ENCODE measurements at places on chromosomes 16 and 17.
A peak's percentile ranks its signal among the peaks of the same experiment; 100 is the strongest.

DNA sequence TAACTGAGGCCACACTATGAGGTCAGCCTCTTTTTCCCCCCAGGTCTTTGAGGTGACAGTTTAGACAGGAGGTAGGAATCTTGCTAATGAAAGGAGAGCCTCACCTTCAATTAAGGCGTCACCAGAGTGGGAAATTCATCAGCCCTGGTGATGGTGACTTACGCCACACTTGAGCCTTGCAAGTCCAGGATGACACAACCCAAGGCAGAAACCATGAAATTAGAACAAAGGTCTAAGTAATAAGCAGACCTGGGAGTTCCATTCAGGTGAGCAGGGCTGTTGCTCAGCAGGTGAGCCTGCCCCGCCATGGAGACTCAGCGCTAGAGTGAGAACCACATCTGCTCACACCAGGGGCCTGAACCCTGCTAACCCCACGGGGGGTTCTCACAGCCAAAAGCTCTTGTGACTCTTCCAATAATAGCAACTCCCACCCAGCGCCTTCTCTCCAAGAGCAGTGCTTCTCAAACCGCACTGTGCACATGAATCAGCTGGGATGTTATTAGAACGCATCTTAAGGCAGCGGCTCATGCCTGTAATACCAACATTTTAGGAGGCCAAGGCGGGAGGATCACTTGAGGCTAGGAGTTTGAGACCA, 28.7 kb upstream of the KIFC3 start:
- no peak for DNase-seq

GRCh38 chr16:11637320-11637719, 30.9 kb upstream of the SNN start:
- no peak for DNase-seq

GRCh38 chr17:58755577-58756245, at the start of gene PPM1E:
TSS of gene PPM1E (plus strand) at chr17:58755854.
- peak; percentile 59 for DNase-seq

- DNase-seq: peak; percentile 43
Observed at GRCh38 chr16:1526608-1527555, 6.6 kb upstream of the TMEM204 start.

DNA sequence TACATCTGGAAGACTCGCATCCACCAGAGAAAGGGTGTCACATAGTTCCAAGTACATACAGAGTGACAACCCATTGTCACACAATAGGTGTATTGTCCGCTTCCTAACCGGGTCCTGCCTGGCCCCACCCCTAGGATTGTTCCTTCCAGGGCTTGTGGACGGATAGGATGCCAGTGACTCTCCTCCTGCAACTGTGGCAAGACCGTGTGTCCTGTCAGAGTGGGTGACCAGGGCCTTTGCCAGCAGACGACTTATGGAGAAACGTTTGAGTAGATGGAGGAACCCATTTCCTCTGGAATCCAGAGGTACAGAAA, 258.4 kb downstream of the CPPED1 start:
- DNase-seq: no peak

DNA sequence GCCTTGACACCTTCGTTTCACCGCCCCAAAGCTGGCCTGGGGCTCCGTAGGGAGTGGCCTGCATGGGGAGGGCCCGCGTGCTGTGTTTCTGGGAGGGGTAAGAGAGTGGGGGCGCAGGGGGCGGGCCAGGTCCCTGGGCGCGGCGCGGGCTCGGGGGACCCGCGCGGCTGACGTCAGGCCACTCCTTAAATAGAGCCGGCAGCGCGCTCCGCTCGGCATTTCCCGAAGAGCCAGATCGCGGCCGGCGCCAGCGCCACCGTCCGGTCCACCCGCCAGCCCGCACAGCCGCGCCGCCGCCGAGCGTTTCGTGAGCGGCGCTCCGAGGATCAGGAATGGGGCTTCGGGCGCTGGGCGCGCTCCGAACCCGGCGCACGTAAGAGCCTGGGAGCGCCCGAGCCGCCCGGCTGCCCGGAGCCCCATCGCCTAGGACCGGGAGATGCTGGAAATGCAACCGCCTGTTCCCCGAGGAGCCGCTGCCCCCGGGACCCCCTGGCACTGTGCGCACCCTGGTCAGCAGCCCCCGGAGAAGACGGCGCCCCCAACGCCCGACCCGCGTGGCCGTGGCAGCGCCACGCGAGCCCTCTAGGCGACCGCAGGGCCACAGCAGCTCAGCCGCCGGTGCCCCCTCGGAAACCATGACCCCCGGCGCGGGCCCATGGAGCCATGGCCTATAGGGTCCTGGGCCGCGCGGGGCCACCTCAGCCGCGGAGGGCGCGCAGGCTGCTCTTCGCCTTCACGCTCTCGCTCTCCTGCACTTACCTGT, at the start of gene HS3ST2:
HS3ST2 (plus strand) TSS at position 215 of the 763 bp plus-strand sequence; CDS start at position 664, 449 bp downstream.
- DNase-seq: no peak

- DNase-seq: no peak
Observed at GRCh38 chr17:82648742-82649331, 593 bp upstream of the WDR45B start.

GRCh38 chr16:56861092-56861610, 3.9 kb upstream of the SLC12A3 start:
- no peak for DNase-seq

GRCh38 chr16:87982581-87983041, 31.4 kb downstream of the BANP start:
- DNase-seq: no peak

DNA sequence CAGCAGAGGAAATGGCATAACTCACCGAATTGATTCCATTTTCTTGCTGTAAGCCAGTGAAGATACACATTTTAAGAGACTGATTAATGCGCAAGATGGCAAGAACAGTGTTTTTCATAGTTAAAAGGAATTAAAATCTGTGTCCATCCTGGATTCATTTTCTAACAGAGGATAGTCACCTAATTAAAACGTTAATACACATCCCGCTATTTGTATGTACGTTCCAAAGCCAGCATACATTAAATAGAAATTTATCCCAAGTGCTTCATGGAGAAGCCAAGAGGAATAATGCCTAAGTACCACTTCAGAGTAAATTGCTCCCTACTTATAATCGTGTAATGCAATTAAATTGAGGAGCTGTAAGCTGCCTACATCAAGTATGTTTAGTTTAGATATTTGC, 49.9 kb downstream of the RBFOX1 start:
- no peak for DNase-seq

- DNase-seq: no peak
Observed at GRCh38 chr16:69049146-69049545, 56.3 kb upstream of the HAS3 start.

DNA sequence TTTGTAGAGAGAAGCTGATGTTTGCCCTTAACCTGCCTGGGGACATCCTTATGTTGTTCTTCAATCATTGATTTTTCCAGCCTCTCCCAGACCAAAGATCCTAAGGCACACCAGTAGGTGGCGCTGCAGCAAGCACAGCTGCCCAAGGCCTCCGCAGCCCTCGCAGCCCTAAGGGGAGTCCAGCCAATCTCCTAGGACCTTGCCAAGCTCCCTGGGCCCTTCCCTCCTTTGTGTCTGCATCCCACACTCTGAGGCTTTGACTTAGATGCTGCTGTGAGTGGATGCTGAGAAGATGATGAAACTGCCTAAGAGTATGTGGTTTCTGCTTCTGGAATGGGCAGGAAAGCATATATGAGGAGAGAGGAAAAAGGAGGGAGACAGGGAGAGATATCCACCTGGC, 47.1 kb downstream of the SPACA3 start:
- peak; percentile 36 for DNase-seq

GRCh38 chr16:19748389-19749168, 30.5 kb downstream of the IQCK start:
- DNase-seq: no peak

DNA sequence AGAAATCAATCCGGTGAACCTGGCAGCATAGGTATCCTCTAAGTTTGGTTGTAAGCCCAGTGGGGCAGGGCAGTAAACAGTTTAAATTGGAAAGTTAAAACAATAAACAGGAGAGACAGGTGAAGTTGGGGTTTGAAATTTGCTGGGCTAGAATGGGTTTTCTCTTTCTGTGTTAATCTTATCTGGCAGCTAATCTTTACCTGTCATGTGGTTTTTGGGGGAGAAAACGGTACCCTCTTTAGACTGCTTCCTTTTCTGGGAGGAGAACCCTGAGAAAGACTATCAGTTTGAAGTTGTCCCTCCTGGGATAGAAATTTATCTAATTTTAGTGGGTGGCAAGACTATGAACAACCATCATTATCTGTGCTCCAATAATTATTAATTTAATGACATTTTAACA, 24.0 kb downstream of the CDH13 start:
- DNase-seq: no peak

GRCh38 chr17:77930780-77931768, 27.4 kb upstream of the TNRC6C start:
- DNase-seq: no peak

GRCh38 chr16:77974883-77975282, 47.5 kb upstream of the CLEC3A start:
- peak; percentile 23 for DNase-seq

DNA sequence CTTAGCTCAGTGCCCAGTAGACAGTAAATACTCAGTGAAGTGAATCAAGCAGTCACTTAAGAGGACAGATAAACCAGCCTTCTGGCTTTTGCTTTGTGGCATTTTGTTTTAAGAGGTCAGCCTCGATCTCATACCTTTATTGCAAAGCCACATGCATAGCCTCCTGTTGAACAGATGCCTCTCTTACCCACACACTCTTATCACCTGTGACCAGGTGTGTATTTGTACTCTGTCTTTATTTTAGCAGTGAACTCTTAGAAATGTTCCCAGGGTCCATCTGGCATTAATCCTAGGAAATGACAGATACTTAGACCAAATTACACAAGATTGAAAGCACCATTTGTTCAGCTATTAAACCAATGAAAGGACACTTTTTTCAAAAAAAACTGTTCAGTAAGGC, 1426.5 kb downstream of the CDH11 start:
- DNase-seq: no peak

- no peak for DNase-seq
Observed at GRCh38 chr16:66346221-66346620, 20.3 kb upstream of the CDH5 start.

DNA sequence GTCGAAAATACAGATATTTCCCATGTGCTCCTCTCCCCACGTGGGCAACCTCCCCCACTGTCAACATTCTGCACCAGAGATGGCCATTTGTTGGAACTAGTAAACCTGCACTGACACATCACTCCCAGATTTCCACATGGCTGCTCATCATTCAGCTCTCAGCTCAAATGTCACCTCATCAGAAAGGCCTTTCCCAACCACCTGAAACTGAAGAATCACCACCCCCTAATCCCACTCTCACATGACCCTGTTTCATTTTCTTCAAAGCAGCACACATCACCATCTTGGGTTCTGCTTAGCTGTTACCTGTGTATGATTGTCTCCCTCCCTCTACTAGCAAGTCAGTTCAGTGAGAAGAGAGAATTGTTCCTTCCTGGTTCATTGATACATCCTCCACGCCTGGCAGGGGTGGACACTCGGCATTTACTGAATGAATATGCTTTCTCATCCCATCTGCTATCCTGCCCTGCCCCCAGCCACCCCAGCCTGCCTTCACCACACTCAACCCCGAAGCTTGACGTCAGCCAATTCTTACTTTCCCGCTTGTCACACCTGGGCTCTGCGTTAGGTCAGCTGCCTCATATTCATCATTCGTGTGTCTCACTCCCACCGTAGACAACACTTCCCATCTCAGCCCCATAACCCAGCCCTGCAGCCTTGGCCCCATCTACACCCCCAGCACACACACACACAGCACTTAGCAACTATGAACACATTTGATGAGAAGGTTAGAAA, 1.5 kb downstream of the C17orf114 start:
- no peak for DNase-seq

- no peak for DNase-seq
Observed at GRCh38 chr17:8366231-8366630, 10.3 kb downstream of the KRABD2 start.

DNA sequence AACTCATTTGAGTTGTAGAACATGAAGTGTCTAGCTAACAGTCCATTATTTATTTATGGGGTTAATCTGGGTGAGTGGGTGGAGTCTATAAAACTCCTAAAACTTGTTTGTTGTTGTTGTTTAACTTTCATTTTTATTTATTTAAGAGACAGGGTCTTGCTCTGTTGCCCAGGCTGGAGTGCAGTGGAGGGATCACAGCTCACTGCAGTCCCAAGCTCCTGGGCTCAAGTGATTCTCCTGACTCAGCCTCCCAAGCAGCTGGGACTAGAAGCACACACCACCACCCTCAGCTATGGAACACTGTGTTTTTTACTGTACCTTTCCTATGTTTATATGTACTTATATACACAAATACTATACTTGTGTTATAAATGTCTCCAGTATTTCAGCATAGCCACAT, 77.8 kb upstream of the CLEC18B start:
- DNase-seq: no peak

DNA sequence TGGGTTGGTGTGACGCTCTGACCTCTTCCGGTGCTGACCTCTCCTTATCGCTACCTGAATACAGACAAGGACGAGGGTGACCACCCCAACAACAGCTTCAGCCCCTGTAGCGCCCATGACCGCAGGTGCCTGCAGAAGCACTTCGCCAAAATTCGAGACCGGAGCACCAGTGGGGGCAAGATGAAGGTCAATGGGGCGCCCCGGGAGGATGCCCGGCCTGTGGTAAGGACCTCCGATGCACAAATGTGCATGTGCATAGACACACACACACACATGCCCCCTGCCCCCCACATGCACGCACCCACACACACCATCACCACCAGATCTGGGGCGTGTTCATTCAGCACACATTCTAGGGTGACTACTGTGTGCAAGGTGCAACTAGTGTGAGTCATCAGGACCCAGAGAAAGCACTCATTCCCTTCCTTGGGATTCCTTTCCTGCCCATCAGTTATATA, 9.7 kb downstream of the IGFBP4 start:
- no peak for DNase-seq

GRCh38 chr17:66574123-66574522, 260.8 kb upstream of the CACNG5 start:
- DNase-seq: no peak

DNA sequence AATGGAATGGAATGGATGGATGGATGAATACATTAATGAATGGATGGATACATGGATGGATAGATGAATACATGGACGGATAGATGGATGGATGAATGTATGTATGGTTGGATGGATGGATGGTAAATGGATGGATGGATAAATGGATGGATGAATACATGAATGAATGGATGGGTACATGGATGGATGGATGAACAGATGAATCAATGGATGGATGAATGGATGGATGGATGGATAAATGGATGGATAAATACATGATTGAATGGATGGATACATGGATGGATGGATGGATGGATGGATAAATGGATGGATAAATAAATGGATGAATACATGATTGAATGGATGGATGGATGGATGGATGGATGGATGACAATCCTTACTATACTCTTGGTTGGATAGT, 26.0 kb downstream of the TMC5 start:
- no peak for DNase-seq

- no peak for DNase-seq
Observed at GRCh38 chr17:31693433-31694220, 165.4 kb downstream of the COPRS start.
